ENCODE measurements at places on chromosomes 7 and 10. TPM values are rescaled to one million over a fixed set of nuclear protein-coding genes. Genes with fewer than 3 reads are reported as not detected.

Gene BTRC
- 16.8 TPM for total RNA-seq

Gene CALML5
- not detected for total RNA-seq

Gene CUL2
- 24.2 TPM for total RNA-seq

Gene GAD2
- total RNA-seq, result not detected

All from subcutaneous adipose tissue (tissue), 4 donors.